ENCODE measurements at places on chromosomes 7 and 10. TPM values are rescaled to one million over a fixed set of nuclear protein-coding genes. Genes with fewer than 3 reads are reported as not detected.

Gene COL17A1
- total RNA-seq: 10.8 TPM

Gene GOLGA7B
- total RNA-seq: 0.50 TPM

Gene NKX1-2
- not detected for total RNA-seq

Gene SFTPA1
- not detected for total RNA-seq

Gene ANXA8L1
- total RNA-seq: not detected

Gene AKR1C1
- total RNA-seq: 61.7 TPM

Gene ERVW-1
- not detected for total RNA-seq

Gene CUL1
- total RNA-seq: 37.6 TPM

Gene PPP1R17
- not detected for total RNA-seq

Gene NUDT13
- total RNA-seq: 3.3 TPM

Gene PRLHR
- not detected for total RNA-seq

Gene IFIT1B
- not detected for total RNA-seq

Gene LRGUK
- total RNA-seq: 3.8 TPM

Gene FAM25A
- total RNA-seq: not detected

Gene FZD1
- total RNA-seq: 34.8 TPM

Gene CAV2
- total RNA-seq: 50.8 TPM

Gene WNT8B
- not detected for total RNA-seq

Gene ZNF425
- 2.5 TPM for total RNA-seq

Gene OR2A7
- total RNA-seq: 12.3 TPM

Gene AKR1E2
- total RNA-seq: 5.8 TPM

Gene OPALIN
- not detected for total RNA-seq

Gene GJD4
- not detected for total RNA-seq

Gene FIS1
- 180 TPM for total RNA-seq

Gene SAMD8
- 20.5 TPM for total RNA-seq

Gene ANKRD26
- 9.3 TPM for total RNA-seq

Gene ADAMTS14
- total RNA-seq: 0.47 TPM

Gene AKR1C8
- 0.66 TPM for total RNA-seq

Gene HOXA13
- 0.44 TPM for total RNA-seq

Gene MMP21
- total RNA-seq: 0.13 TPM

Gene FBXL13
- total RNA-seq: 4.8 TPM

Gene RPEL1
- total RNA-seq: not detected

Gene SYT15
- total RNA-seq: 12.7 TPM

Gene CCDC172
- total RNA-seq: not detected

Gene HOXA2
- total RNA-seq: 2.9 TPM

All from kidney (tissue), 22 donors.